ENCODE measurements at places on chromosomes 11 and 22.

DNA sequence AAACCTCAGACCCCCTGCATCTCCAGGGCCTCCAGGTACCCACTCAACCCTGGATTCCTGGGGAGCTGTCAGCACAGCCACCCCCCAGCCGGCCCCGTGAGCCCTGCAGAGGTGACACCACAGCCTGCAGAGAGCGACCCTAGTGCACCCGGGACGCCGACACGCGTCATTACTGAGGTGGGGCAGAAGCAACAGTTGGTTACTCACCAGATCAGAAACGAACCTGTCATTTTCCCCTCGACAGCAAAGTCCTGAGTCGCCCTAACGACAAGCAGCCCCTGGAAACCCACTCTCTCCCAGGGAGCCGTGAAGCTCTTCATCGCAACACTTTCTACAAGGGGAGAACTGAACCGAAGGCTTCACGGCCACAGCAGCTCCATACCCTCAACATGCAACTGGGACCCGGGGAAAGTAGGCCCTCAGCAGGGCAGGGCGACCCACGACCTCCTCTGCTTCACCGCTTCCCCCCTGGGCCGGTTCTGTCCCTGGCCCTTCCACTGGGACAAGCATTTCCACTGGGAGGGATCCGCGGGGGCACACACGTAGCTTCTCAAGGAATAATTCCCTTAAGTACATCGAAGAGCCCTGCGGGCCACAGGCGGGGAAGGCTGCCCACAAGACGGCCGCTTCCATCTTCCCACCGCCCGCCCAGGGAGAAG lies 1.6 kb downstream of the BRD1 start:
- DNase-seq, result no peak

DNA sequence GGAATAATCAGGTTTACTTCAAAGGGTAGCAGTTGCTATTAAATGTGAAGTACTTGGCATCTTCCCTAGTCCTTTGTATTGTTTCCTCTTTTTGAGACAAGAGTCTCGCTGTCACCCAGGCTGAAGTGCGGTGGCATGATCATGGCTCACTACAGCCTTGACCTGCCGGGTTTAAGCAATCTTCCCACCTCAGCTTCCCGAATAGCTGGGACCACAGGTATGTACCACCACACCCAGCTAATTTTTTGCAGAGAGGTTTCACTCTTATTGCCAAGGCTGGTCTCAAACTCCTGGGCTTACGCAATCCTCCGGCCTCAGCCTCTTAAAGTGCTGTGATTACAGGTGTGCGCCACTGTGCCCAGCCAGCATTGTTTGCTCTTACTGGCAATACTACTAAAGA lies 36.2 kb upstream of the RAPSN start:
- DNase-seq, result no peak

DNA sequence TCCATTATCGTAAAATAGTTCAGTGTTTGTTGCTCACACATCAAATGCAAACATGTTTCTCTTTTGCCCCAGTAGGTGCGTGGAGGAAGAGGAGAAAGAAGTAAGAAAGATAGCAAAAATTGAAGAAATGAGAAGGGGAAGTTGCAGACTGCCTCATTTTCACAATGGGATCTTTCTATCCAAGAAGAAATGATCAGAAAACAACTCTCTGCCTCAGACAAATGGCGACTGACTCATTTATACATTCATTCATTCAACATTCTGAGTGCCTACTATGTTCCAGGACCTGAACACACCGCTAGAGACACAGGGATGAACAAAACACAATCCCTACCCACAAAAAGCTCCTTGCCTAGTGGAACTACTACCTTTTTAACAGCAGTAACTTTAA lies 367 bp downstream of the HPS5 start:
- DNase-seq, result peak; percentile 35

GRCh38 chr22:37601540-37602442 lies 6.8 kb upstream of the GGA1 start:
- DNase-seq, result no peak

DNA sequence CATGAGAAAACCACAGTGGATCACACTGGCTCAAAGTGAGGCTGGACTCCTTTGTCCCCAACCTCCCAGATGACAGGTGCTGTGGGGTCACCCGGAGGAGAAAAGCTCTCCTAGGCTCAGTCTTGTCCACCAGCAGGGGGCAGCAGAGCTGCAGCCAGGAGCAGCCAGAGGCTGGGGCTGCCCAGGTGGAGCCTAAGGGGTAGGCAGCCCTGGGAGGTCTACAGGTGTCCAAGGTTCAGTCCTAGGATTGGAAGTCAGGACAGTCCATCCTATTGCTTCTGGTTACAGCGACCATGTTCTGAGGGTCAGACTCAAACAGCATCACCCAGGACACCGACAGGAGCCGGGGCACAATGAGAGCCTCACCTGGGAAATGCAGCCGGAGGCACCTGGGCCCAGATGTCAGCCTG lies 77.6 kb upstream of the IGLL5 start:
- DNase-seq, result peak; percentile 37

- no peak for DNase-seq
Measured at GRCh38 chr11:128361451-128362020, 225.8 kb downstream of the ETS1 start.

DNA sequence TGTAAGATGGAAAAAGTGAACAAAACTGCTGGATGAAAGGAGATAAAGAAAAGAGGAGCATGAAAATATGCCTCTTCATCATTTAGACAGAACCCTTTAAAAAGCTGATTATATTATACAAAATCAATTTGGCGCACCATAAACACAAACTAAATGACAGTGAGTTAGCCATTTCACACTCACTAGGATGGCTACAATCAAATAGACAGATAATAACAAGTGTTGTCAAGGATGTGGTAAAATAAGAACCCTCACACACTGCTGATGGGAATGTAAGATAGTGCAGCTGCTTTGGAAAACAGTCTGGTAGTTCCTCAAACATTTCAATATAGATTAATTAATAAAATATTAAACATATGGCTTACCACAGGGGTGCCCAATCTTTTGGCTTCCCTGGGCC lies 99.7 kb downstream of the CWF19L2 start:
- DNase-seq, result no peak

DNA sequence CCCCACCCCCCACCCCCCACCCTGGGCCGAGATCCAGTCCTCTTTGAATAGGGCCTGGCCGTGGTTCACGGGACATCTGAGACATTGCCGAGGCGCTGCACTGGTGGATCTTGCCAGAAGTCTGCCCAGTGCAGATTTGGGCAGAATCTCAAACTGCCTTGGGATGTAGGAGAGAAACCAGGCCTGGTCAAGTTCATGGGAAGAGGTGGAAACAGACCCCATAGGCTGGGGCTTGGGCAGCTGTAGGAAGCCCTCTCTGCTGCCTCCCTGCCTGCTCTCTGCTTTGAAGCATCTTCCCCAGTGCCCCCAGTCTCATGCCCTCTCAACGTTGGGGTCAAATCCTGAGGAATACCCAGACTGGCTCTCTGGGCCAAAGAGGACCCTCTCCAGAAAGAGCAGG lies 16.0 kb upstream of the PPP6R3 start:
- no peak for DNase-seq

DNA sequence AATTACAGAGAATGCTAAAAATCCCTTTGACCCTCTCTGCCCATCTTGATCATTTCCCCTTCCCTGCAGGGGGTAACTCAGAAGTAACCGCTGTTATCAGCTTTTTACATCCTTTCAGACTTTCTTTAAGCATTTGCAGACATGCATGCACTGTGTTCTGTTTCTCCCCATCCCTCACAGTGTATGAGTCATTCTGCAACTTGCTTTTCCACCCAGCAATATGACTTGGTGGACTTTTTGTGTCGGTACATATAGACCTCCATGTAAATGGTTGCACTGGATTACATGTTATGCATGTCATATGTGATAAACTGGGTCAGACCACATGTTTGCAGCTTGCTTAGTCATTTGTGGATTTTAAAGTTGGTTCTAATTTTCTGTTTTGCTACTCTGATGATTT lies 87.7 kb upstream of the NECTIN1 start:
- no peak for DNase-seq
